ENCODE measurements at places on chromosomes 4 and X.
A peak's percentile ranks its signal among the peaks of the same experiment; 100 is the strongest.

DNA sequence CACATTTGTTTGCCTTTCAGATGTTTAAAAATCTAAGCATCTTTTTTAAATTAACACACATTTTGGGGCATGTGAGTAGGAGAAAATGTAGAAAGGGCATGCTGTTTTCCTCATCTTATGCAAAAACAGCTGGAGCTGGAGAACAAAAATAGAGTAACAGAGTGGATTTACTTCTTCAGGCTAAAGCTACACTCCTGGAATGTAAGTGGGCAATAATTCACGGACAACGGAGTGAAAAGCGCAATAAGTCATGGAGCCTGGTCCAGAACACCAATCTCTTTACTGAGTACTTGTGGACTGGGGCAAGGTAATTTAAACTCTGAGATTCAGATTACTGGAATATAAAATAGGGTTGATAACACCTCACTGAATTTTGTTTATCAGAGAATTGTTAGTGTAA lies 1018.8 kb upstream of the HS3ST1 start:
- DNase-seq: no peak

GRCh38 chrX:24696294-24696693 lies 2.6 kb downstream of the POLA1 start:
- DNase-seq: no peak

- no peak for DNase-seq
Observed at GRCh38 chr4:140122891-140123290, 31.1 kb downstream of the MAML3 start.

GRCh38 chrX:118717678-118718391 lies 9.6 kb upstream of the IL13RA1 start:
- DNase-seq: no peak

- DNase-seq: no peak
Observed at GRCh38 chr4:7647600-7648543, 213.1 kb upstream of the PSAPL1 start.

DNA sequence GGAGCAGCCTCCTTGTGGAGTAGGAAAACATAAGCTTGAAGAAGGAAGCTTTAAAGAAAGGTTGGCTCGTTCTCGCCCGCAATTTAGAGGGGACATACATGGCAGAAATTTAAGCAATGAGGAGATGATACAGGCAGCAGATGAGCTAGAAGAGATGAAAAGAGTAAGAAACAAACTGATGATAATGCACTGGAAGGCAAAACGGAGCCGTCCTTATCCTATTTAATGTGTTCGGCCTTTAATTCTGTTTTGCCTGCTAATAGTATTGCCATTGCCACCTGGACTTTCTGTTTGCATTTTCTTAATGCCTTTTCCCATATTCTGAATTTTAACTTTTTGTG lies 1.4 kb downstream of the TCEAL1 start:
- DNase-seq: no peak

GRCh38 chrX:101595739-101596419 lies 21.9 kb downstream of the ARMCX6 start:
- DNase-seq: peak; percentile 77

DNA sequence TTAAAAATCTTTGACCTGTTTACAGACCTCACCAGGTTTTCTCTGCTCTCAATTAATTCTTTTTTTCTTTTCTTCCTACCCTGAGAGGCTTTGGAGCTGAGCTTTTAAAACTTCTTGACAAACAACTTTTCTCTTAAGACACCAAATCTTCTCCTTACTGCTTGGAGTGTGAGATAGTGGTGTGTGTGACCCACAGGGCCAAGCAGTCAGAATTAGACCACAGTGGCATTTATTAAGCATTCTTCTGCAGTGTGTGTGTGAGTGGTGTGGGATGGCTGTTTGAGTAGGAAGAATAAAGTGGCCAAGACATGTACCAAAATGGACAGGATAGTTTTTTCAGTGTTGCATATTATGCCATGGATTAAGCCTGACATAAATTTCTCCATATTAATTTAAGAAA lies 665.1 kb downstream of the RAPGEF2 start:
- no peak for DNase-seq

DNA sequence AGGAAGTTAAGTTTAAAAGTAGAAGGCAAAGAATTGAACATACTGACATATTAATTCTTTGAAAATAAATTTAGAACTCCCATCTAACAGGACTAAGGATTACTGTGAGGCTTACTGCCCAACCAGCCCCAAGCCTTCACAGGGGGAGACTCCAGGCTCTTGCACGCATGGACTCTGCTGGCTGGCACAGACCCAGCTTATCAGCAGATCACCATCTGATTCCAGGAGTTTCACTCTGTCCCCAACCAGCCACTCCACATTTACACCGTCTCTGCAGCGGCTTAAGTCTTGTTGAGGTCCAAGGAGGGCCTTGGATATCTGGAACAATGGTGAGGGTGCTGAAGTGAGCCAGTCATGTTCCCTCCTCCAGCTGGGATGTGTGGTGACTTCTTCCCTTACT lies 16.4 kb upstream of the OTUD4 start:
- peak; percentile 31 for DNase-seq

- no peak for DNase-seq
Observed at GRCh38 chr4:74161666-74162450, 3.9 kb downstream of the MTHFD2L start.

All from erythroblast (primary cell).